ENCODE measurements at places on chromosomes 5 and 9. TPM values are rescaled to one million over a fixed set of nuclear protein-coding genes. Genes with fewer than 3 reads are reported as not detected.

- DNase-seq, result no peak
Measured at GRCh38 chr5:144644317-144644716, 473.6 kb downstream of the KCTD16 start.

FGF18 gene
- total RNA-seq, result not detected

DNA sequence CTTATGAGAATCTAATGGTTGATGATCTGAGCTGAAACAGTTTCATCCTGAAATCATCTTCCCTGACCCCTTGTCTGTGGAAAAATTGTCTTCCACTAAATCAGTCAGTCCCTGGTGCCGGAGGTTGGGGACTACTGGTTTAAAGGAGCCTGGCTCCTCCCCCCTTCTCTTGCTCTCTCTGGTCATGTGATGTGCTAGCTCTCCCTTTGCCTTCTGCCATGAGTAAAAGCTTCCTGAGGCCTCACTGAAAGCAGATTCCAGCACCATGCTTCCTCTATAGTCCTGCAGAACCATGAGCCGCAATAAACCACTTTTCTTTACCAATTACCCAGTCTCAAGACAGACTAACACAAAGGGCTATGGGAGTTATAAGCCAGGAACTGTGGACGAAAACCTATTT is 54.7 kb downstream of the RASA1 start:
- DNase-seq, result no peak

- DNase-seq, result no peak
Measured at GRCh38 chr5:118533156-118533555, 455.2 kb downstream of the DTWD2 start.

DNA sequence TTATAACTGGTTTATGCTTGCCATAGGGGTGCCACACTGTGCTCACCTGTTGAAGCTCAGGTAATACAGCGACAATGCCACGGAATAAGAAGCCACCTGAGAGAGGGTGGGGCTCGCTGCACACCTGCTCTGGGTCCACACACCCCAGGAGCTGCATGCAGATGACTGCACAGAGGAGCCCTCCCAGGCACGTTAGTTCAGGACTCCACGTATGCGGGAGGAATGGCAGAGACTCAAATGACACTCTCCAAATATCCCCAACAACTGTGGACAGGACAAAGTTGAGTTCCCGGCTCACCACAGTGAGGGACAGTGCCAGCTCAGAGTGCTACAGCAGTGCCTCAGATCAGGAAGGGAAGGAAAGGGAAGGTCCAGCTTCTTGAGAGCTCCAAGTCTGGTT is 5.8 kb upstream of the FCN1 start:
- DNase-seq, result no peak

TPPP gene
- total RNA-seq, result 1.6 TPM

- no peak for DNase-seq
Measured at GRCh38 chr5:143427122-143427735, 23.7 kb upstream of the NR3C1 start.

- DNase-seq, result no peak
Measured at GRCh38 chr5:90367879-90368278, 41.7 kb downstream of the CETN3 start.

- DNase-seq, result peak; percentile 88
Measured at GRCh38 chr9:71795097-71795813, 26.9 kb upstream of the CEMIP2 start.

SEMA5A gene
- not detected for total RNA-seq

LRRC26 gene
- total RNA-seq, result not detected

DNA sequence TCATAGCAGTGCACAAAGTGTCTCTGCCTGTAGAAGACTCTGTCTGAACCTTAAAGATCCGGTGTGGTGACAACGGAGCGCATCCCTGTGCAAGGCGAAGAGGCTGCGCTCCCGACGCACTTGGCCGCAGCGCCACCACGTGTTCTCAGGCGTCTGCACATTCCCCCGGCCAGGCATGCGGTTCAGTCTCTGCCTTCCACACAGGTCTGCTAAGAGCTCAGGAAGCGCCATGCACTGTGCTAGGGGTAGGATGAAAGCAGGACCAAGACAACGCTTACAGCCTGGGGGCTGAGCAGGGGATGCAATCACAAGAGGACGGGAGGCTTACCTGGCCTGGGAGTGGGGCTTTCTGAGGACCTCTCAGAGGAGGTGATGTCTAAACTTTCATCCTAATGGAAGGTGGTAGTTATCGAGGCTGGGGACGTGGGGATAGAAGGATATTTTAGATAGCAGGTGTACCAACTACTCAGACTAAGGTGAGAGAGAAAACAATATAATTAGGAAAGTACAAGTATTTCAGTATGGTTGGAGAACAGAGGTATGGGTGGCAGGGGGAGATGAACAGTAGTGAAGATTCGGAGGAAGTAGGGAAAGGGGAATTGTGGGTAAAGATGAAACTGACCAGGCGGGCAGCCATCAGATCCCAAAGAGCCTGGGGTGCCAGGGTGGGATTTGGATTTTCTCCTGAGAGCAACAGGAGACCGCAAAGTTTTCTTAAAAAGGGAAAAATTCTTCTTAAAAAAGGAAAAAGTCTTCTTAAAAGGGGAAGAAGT is 13.3 kb downstream of the CAPSL start:
- DNase-seq, result peak; percentile 61

GRCh38 chr9:118104363-118104762 is 400.2 kb downstream of the TLR4 start:
- DNase-seq, result no peak

PCDHB8 gene
- not detected for total RNA-seq

DNA sequence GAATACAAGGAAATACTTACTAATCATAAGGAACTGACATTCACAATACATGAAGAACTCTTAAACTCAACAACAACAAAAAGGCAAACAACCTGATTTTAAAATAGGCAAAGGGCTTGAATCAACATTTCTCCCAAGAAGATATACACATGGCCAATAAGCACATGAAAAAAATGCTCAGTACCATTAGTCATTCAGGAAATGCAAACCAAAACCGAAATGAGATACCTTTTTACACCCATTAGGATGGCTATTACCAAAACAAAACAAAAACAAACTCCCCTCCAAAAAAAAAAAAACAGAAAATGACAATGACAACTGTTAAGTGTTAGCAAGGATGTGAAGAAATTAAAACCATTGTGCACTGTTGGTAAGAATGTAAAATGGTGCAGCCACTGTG is 104.1 kb upstream of the ZNF462 start:
- no peak for DNase-seq

Data from Karpas-422 (cell line).